Foreskin fibroblast (primary cell): ENCODE measurements at places on chromosomes 6 and 20.

GRCh38 chr20:50686821-50687220 is 4.5 kb downstream of the RIPOR3 start:
- DNase-seq: no peak

- no peak for DNase-seq
Observed at GRCh38 chr6:101003075-101003474, 121.9 kb upstream of the ASCC3 start.

DNA sequence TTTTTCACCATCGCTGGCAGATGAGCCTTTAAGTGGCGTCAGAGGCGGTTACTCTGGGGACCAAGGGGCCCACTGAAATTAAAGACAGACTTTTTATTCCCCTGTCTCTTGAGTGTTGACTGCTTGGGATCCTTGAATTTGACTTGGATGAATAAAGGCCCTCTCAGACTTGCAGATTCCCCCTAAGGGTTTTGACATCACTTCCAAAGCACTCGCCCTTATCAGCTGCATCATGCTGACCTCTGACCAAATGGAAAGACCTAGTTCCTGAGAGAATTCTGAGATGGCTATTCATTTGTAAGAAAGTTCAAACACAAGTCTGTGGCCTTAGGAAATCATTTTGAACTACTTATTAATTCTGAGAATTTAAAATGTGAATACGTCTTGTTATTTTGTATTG is 13.5 kb upstream of the MOXD1 start:
- DNase-seq: peak; percentile 63

DNA sequence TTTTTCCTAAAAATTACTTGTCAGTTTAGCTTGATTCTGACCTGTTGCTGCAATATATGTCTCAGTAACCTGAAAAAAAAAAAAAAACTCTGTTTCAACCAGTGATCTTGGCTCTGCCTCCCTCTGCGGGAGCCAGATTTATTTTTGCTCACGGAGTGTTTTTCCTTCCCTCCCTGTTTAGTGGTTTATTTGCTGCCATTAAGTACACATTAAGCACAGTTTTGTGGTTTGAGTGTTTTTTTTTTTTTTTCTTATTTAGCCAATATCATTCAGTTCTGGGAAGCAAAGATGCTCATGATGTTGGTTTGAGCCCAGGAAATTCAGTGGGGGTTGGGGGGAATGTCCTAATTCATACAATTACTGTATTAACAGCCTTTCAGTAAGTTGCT is 110.1 kb upstream of the GPR6 start:
- no peak for DNase-seq

GRCh38 chr6:166800137-166800536 is 156.2 kb downstream of the RNASET2 start:
- no peak for DNase-seq

DNA sequence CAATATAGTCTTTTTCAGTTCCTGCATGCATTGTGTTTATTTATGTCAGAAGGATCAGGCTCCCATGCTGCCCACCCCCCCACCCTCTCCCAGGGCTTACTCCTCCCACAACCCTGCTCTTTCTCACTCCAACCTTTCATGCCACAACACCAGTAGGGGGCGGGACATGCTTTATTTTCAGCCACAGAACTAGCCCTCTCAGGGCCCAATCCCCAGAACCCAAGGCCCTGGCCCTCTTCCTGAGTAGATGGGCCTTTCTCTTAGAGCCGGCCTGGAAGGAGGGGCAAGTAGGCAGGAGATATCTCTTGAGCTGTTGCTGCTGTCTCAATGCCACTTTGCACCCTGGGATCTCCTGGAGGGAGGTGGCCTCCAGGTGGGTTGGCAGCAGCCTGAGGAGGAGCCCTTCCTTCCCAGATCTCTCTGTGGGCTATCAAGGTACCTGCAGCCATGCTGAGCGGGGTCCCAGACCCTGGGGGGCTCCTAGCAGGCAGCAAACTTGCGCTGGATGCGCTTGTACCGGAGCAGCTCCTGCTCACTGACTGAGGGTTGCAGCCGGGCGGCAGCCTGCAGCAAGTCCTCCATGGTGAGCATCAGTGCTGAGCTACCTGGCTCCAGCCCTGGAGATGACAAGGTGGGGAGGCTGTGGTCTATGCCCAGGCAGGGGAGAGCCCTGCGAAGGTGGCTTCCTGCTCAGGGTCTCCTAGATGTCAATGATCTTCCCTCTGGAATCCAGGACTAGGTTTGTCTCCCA is 3.5 kb downstream of the GNMT start:
- DNase-seq: peak; percentile 66

- no peak for DNase-seq
Observed at GRCh38 chr6:149246691-149247384, 70.7 kb upstream of the TAB2 start.

DNA sequence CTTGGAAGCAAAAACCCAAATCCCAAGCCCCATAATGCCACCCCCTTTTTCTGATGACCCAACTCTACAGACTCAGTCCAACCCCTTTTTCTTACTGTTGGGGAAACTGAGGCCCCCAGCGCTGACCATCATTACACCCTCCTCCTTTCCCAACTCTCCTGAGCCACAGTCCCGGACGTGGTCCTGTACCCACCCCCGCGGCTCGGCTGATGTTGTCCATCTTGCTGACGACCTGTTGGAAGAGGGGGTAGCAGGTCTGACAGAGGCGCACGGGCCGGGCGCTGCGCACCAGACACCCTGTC is 533 bp downstream of the OSTM1 start:
- no peak for DNase-seq

DNA sequence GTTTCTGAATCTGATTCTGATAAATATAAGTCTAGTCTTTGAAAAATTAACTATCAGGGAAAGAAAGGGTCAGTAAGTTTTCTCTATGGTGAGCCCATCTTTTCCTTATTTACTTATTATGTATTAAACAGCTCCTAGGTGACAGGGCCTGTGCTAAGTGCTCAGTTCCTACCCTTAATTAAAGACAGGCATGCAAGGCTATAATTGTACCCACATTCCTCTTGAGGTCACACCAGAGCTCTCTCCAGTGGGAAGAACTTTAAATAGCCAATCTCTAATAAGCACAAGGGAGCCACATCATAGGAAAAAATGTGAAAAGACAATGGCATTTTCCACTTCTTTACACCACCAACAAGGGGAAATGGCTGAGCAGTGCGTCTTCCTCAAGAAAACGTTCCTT is 421.8 kb upstream of the SLC35B3 start:
- DNase-seq: peak; percentile 16

GRCh38 chr6:69061066-69061465 is 426.0 kb downstream of the ADGRB3 start:
- DNase-seq: no peak

GRCh38 chr20:15143478-15143877 is 806.1 kb upstream of the FLRT3 start:
- DNase-seq: no peak

- DNase-seq: peak; percentile 68
Observed at GRCh38 chr6:133724726-133725125, 164.2 kb upstream of the TCF21 start.

DNA sequence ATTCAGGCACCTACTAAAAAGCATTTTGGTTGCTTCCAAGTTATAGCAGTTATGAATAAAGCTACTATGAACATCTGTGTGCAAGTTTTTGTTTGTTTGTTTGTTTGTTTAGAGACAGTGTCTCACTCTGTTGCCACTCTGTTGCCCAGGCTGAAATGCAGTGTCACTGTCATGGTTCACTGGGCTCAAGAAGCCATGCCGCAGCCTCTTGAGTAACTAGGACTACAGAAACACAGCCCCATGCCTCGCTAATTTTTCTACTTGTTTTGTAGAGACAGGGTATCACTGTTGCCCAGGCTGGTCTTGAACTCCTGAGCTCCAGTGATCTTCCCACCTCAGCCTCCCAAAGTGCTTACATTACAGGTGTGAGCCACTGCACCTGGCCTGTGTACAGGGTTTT is 795.9 kb downstream of the EPHA7 start:
- DNase-seq: no peak

DNA sequence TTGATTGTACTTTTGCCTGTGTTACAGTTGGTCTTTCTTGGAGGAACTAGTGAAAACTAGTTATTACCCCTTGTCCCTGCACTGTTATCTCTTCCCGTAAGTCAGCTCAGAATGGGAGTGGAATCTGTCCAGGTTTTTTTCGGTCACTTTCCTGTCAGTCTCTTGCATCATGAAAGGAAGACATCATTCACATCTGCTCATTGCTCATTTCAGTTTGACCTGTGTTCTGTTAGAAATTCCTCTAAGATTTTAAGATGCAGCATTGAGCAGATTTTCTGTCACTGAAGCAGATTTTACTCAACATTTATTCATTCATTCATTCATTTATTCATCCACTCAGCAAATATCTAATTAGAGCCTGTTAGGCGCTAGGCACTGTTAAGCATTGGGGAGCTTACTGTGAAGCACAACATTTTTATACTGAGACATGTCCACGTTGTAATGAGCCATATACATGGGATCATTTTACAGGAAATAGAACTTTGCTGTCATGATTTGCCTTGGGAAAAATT is 33.1 kb upstream of the HINT3 start:
- DNase-seq: no peak

DNA sequence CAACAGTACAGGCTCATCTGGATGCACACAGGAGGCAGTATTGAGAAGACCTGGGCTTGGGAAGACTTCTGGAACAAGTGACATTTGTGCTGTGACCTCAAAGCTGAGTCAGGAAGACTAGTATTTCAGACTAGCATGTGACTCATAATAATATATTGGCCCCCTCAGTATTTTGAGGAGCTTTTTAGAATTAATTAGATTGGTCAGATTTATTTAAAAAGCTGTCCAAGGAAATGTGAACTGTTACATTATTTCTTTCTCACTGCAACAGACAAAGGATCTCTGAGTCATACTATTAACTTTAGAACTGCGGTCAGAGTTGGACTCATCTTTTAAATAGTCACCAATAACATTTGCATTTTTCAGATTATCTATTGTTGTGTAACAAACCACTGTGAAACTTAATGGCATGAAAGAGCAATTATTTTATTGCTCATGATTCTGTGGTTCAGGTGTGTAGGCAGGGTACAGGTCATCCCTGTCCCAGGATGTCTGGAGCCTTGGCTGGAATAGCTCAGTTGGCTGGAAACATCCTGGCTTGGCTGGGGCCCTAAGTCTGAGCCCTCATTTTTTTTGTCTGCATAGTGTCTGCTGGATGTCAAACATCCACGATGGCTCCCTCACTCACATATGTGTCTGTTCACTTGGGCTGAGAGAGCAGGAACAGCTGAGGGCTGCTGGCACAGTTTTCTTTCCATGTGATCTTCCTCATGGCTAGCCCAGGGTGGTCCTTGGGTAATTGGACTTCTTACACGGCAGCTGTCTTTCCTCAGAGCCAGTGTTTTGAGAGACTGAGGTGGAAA is 46.9 kb downstream of the MAP3K4 start:
- peak; percentile 90 for DNase-seq

DNA sequence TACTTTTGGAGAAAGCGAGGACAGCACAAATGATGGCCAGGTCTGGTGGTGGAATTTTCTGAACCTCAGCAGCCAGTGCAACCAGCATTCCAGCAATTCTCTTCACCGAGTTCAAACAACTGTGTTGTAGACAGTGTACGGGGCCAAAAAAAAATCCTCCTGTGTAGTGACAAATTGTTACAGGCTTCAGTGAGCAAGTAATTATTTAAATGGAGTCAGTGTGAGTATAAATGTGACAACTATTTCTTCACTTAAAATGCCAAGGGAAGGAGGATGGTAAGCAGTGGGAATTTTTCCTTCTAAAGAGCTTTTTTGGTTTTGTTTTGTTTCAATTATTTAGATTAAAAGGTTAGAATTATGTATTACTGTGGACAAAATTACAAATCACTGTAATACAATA is 154.1 kb downstream of the TMEM242 start:
- no peak for DNase-seq

DNA sequence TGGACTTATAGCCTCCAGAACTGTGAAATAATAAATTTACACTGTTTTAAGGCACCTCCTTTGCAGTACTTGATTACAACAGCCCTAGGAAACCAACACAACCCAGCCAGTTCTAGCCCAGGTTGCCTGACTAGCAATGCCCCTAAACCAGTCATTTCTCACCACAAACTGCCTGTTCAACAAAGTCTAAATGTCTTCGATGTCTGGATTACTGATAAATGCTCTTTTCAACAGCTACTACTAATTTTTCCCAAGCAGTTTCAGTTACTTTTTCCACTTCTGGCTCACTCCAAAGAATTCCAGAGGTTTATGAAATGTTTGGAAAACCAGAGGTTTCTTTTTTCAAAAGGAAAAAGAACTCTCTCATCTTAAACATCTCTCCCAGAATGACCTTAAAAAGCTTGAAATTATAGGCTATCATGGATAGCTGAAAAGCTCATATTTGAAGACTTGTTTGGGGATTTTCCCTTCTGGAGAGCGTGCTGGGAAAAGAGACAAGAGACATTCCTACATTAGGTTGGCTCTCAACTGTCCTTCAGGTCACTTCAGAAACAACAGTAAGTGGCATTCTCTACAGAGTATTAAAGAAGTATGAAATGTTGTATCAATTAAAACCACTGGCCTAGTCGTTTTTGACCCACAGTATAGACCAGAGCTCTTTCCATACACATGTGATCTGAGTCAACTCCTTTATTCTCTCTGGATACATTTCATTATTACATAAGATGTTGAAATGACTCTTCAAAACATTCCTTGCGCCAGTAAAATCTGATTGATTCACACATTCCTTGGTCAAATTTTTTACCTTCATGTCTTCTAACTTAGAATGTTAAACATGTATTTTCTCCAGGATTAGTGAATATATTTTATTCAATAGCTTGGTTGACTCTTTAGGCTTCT is 265.9 kb downstream of the COL12A1 start:
- peak; percentile 7 for DNase-seq

DNA sequence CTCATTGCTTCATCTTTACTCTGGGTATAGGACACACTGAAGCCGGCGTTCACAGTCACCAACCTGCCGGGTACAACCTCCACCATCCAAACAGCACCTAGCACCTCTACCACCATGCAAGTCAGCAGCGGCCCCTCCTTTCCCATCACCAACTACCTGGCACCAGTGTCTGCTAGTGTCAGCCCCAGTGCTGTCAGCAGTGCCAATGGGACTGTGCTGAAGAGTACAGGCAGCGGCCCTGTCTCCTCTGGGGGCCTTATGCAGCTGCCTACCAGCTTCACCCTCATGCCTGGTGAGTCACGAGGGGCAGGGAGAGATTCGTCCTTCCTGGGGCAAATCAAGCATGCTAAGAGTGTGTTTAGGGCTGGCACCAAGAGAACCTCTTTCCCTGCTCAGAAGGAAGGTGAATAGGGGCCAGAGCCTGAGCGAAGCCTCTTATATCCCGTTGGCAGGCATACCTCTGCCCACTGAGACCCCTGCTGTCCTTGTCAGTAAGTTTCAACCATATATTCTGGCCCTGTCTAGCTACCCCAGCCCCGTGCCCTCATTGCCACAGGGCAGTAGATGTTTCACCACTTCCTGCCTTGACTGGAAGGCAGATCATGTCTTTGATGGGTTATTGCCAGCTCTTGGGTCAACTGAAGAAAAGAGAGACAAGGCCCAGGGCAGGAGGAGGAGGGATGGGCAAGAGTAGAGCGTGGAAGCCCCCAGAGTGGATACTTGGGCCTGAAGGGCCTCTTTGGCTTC is 4.8 kb downstream of the SRF start:
- DNase-seq: no peak

DNA sequence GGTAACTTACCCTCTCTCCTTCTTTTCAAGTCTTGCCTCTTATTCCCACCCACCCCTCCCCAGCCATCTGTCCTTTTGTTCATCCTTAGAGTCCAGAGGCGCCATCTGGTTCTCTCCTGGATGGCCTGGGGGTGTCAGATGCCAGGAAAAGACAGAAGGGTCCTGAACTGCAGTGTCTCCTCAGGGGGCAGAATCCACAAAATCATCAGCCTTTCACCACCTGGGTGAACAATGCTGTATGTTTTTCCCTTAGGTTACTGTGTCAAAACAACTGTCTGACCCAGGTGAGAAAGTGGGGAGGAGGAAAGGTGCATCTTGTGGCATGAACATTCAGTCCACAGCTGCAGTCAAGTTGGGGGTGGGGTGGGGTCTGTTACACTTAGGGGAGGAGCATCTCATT is 47.9 kb upstream of the FYN start:
- DNase-seq: no peak
